ENCODE measurements at places on chromosomes 4 and X.
A peak's percentile ranks its signal among the peaks of the same experiment; 100 is the strongest.

DNA sequence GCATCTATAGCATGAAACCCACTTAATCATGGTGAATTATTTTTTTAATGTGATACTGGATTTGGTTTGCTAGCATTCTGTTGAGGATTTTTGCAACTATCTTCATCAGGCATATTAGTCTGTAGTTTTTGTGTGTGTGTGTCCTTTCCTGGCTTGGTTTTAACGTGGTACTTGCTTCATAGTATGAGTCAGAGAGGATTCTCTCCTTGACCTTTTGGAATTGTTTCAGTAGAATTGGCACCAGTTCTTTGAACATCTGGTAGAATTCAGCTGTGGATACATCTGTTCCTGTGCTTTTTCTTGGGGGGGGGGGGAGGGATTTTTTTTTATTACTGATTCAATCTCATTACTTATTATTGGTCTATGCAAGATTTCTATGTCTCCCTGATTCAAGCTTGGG, 232.0 kb upstream of the KLF8 start:
- peak; percentile 14 for DNase-seq

- no peak for DNase-seq
Measured at GRCh38 chrX:14030174-14030530, 460 bp upstream of the GEMIN8 start.

DNA sequence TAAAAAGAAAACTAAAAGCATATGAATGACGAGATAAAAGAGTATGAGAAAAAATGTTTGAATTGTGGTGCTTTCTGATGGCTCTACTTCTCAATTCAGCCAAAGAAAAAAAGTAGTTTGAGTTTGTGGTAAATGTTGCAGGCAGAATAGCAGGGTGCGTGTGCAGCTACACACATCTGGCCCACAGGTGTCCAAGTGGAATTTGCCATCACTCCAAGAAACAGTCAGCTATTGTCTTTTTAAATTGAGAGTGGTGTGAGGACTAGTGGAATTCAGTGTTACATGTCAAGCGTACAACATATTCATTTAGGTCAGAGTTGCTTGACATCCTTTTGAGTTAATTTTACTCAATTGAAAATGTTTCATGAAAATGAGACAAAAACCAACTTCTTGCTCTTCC, 424.8 kb upstream of the MAD2L1 start:
- DNase-seq = no peak

- DNase-seq = no peak
Measured at GRCh38 chr4:73850261-73850970, 2.7 kb upstream of the PF4V1 start.

DNA sequence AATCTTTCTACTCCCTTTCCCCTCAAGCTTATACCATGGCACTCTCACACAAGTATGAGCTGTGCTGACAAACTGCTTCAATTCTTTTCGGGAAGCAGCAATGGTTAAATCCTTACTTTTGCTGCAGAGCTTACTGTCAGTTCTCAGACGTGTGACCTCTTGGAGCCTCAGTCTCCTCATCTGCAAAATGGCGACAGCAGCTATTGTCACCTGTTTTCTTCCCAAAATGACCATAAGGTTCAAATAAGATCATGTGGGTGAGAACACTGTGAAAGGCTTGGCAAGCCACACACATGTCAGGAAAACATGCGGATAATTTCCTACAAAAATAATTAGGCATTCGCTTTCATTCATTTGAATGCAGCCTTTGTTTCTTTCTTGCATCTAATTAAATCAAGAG, 36.8 kb upstream of the IRF2 start:
- DNase-seq = no peak

GRCh38 chrX:133661962-133662839, 246.9 kb upstream of the GPC4 start:
- no peak for DNase-seq

DNA sequence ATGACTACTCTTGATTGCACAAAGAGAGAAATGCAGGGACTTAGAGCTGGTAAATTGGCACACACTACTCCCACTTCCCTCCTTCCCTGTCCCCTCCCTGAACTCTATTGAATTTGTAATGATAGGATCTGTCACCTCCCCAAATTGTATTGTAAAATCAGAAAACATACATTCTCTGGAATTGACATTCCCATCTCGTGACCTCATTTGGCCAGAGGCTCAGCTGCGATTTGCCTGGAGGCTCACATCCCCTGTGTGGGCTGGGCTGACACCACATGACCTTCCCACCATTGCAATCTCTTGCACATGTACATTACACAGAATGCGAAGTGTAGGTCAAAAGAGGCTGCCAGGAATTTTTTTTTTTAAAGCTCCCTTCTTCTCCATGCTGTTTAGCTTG, 172.1 kb downstream of the MID1IP1 start:
- DNase-seq = no peak

DNA sequence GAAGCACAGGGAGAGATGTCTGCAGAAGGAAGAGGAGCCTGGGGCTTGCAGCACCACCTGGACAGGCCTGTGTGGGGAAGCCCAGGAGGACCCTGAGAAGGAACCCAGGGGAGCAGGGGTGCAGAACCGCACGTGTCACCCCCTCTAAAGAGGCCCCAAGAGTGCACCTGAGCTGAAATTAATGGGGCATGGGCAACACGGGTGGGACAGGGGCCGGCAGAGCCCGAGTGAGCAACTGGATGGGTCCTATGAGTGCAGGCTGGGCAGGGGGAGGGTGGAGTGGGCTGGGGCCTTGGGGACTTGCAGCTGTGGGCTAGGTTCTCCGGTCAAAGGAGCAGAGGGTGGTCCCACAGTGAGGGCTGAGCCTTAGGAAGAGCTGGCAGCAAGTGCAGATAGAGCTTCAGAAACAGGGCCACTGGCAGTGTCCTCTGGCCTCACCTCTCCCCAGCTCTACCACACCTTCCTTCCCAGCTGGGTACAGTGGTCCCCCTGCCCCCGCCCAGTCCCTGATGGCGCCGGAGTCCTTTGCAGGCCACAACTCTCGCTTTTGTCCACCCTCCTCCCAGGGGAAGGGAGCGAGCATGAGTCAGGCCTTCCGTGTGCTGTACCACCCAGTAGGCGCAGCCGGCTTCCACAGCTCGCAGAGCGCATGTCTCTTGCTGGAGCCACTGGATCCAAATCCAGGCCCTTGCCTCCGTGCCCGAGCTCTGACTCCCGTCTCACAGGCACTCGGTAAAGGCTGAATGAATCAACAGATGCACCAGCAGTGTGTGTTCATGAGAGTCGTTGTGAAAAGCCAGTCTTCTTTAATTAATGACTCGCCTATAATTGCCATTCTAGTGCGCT, 131.6 kb downstream of the HMX1 start:
- DNase-seq = no peak

DNA sequence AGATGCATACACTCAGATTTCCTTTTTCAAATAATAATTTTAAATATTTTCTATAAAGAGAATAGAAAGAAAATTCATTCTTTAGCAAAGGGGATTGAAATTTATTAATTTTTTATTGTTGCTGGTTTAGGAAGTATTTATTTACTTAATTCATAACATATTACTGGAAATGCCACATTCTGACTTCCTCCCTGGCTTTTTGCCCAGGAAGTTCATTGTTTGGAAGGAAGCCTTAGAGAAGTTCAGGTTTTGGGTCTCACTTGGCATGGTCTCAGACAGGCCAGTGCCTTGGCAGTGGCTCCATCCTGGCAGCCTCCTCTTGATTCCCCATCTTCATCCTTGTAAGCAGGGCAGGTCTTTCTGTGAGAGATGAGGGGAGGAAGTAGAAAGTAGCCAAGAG, 50.5 kb downstream of the IL15 start:
- no peak for DNase-seq

- no peak for DNase-seq
Measured at GRCh38 chr4:174764105-174764729, 64.8 kb downstream of the GLRA3 start.

DNA sequence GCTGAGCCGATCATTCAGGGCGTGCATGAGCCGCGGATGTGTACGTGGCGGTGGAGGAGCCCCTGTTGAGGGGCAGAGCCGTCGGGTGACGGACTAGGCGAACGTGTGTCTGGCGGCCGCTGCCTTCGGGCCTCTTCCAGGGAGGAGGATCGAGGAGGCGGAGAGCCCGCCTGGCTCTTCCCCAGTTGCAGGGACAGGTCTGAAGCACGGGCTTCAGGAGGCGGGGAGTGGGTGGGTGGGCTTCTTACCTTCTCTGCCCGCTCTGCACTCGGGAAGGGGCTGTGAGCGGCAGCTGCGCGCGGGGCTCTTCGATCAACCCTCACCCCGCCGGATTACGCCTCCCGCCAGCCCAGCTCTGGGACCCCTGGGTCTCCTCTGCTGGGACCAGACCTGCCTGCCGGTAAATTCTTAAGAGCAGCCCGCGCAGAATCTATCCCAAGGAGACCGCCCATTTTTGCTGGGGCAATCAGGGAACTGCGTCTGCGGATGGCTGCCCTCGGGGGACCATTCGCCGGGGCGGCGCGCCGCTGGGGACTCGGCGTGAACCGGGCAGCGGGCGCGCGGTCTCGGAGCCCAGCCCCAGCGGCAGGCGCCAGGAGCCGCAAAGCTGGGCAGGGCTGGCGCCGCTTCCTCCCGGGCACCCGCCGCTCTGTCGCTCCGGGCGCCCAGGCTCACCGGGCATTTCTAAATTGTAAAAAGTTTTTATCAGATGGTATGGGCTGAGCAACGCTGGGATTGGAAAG, 4.9 kb downstream of the PLAC8 start:
- DNase-seq = no peak

GRCh38 chr4:74056114-74056857, 17.8 kb upstream of the CXCL3 start:
- no peak for DNase-seq

DNA sequence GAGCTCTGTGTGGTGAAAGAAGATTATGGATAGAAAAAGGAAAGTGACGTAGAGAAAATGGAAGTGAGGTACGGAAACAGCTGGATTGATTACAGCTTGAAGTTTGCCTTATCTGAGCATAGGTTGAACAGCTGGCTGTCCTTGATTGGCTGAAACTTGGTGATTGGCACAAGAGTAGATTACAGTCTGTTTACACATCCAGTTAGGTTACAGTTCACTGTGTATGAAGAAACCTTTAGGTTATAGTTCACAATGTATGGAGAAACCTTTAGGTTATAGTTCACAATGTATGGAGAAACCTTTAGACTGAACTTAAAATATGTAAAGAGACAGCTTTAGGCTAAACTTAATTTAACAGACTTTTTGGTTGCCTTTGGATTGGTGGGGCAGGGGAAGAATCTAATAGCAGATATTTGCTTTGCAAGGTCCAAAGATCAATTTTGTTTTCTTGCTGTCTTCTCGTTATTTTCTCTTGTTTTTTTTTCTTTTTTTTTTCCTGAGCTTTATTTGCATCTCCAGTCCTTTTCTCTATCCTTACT, 15.6 kb upstream of the ART3 start:
- no peak for DNase-seq

- no peak for DNase-seq
Measured at GRCh38 chr4:70182517-70183167, 12.9 kb upstream of the ODAM start.

GRCh38 chr4:91601401-91601800, 702.4 kb upstream of the GRID2 start:
- DNase-seq = no peak

GRCh38 chr4:89535251-89535650, 227.7 kb upstream of the GPRIN3 start:
- no peak for DNase-seq

- no peak for DNase-seq
Measured at GRCh38 chrX:125505207-125505606, 185.5 kb downstream of the TEX13C start.

GRCh38 chr4:6095023-6095752, 77.0 kb upstream of the C4orf50 start:
- DNase-seq = no peak

- no peak for DNase-seq
Measured at GRCh38 chr4:83335701-83336100, 1.1 kb upstream of the HPSE start.

GRCh38 chr4:10687526-10687925, 3.0 kb upstream of the CLNK start:
- no peak for DNase-seq

DNA sequence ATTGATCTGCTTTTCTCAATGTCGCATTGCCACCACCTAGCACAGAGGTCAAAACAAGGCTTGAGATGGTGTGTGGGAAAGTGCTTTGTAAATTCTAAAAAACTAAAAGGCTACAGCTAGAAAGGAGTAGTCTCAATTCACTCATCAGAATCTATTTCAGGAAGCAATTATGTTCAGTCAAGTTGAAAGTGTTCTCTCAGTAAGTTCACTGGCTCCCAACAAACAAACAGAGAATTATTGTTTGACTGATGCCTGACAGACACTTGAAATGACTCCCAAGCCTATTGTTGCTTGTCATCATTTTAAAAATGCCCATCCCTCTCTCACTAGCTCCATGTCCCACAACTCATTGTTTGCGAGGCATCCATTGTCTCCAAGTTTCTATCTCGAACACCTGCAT, 419.6 kb upstream of the CPEB2 start:
- DNase-seq = no peak

- DNase-seq = no peak
Measured at GRCh38 chrX:106899276-106899675, 3.9 kb downstream of the RIPPLY1 start.

DNA sequence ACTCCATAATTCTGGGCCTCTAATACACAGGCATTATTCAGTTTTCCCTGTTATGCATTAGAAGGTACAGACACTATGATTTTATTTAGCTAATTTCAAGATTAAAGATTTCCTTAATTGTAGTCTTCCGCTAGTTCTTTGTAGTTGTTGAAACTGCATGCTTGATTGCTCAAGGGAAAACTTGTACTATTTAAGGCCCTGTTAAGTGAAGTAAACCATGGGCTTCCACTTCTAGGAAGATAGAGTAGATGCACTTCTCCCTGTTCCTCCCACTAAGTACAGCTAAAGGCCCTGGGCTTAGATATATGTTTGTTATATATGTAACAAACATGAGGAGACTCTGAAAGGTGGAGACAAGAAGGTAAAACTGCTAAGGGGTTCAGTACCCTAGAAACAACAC, 215.8 kb upstream of the LEF1 start:
- no peak for DNase-seq
